Effector CD8-positive, alpha-beta T cell (primary cell): ENCODE measurements at places on chromosomes 12 and 14.

- no peak for DNase-seq
These were observed 26.6 kb upstream of the NXPH4 start for GRCh38 chr12:57190037-57190436.

- no peak for DNase-seq
These were observed 72.7 kb downstream of the NOVA1 start for GRCh38 chr14:26525085-26525484.

GRCh38 chr12:17609701-17610100 lies 480.3 kb downstream of the RERGL start:
- DNase-seq, result no peak

GRCh38 chr12:42484996-42485395 lies 104.5 kb downstream of the PRICKLE1 start:
- DNase-seq, result no peak

- DNase-seq, result no peak
These were observed 52.7 kb upstream of the GPR68 start for GRCh38 chr14:91297081-91297711.
